ENCODE measurements at places on chromosomes 5 and 9.

DNA sequence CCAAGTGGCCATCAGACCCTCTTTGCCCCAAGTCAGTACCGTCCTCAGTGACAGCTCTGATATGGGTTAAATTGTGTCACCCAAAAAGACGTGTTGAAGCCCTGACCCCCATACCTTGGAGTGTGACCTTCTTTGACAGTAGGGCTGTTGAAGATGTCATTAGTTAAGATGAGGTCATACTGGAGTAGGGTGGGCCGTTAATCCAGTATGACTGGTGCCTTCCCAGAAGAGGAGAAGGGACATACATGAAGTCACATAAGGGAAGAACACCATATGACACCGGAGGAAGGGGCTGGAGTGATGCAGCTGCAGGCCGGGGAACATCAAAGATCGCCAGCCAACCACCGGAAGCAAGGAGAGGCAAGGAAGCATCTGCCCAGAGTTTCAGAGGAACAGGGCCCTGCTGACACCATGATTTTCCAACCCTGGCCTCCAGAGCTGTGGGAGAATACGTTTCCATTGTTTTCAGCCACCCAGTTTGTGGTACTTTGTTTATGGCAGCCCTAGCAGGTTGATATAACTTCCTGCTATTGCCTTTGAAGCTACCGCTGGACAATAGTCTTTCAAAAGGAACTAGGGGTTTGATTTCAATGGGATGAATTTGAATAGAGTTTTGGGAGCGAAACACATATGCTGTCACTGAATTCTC is 36.4 kb upstream of the CPEB4 start:
- no peak for DNase-seq

GRCh38 chr5:29005386-29005785 is 1967.0 kb upstream of the CDH9 start:
- no peak for DNase-seq

DNA sequence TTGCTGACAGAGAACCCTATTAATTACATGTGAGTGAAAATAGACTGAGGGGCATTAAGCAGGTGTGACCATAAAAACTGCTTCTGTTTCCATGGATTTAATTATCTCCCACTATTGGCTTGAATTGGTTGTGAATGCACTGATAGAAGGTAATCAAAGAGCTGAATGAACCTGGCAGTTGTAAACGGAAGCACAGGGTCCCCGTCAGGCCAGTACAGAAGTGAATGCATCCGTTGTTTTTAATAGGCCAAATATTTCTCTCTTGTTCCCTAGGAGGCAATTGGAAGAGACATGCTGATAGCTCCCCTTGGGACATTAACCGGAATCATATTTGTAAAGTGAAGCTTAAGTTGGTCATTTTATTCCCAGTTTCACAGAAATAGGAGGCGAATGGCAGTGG is 147.0 kb downstream of the CAVIN4 start:
- no peak for DNase-seq

DNA sequence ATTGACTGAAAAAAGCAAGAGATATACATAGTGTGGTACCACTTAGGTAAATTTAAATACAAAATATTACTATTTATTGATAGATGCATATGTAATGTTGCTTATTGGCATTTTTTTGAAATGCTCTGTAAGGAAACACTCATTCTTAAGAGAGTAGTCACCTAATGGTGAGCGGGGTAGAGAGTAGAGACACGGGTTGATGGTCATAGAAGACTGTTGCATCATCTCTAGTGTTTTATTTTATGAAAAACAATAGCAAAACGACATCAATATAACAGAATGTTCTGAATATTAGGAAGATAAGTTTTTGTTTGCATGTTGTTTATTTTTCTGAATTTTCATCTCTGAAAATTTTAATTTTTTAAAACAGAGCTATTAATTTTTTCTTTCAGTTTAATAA is 4.0 kb downstream of the SRP19 start:
- no peak for DNase-seq

- DNase-seq: no peak
Measured at GRCh38 chr5:38878391-38879077, 32.7 kb downstream of the OSMR start.

DNA sequence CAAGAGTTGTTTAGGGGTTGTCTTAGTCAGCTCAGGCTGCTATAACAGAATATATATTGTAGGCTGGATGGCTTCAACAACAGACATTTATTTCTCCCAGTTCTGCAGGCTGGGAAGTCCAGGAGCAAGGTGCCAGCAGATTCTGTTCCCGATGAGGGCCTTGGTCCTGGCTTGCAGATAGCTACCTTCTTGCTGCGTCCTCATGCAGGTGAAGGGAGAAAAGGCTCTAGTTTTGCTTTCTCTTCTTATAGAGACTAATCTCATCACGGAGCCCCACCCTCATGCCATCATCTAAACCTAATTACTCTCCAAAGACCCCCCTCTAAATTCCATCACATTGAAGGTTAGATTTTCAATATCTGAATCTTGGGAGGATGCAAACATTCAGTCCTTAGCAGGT is 246.0 kb upstream of the ANKRD55 start:
- no peak for DNase-seq

- DNase-seq: no peak
Measured at GRCh38 chr9:18865542-18865941, 167.5 kb downstream of the SAXO1 start.

DNA sequence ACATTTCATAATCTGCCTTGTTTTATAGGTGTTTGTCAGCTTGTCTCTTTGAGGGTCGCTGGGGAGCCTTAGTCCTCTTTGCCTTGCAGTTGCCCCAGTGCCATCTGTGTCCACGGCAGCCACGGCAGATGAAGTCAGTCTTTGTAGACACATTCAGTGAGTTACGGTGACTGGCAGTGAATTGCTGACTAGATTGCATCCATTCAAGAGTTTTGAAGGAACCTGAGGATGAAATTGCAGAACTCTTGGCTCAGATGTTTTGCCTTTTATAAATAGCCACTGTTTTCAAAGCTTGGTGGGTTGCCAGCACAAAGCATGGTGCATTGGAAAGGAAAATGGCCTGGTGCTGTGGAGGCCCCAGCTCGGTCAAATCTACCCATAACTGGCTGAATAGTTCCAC is 125.6 kb downstream of the TRIO start:
- DNase-seq: no peak

GRCh38 chr5:162068412-162068811 is 839 bp downstream of the GABRG2 start:
- DNase-seq: peak; percentile 11

- DNase-seq: no peak
Measured at GRCh38 chr5:36659411-36659810, 53.0 kb downstream of the SLC1A3 start.

DNA sequence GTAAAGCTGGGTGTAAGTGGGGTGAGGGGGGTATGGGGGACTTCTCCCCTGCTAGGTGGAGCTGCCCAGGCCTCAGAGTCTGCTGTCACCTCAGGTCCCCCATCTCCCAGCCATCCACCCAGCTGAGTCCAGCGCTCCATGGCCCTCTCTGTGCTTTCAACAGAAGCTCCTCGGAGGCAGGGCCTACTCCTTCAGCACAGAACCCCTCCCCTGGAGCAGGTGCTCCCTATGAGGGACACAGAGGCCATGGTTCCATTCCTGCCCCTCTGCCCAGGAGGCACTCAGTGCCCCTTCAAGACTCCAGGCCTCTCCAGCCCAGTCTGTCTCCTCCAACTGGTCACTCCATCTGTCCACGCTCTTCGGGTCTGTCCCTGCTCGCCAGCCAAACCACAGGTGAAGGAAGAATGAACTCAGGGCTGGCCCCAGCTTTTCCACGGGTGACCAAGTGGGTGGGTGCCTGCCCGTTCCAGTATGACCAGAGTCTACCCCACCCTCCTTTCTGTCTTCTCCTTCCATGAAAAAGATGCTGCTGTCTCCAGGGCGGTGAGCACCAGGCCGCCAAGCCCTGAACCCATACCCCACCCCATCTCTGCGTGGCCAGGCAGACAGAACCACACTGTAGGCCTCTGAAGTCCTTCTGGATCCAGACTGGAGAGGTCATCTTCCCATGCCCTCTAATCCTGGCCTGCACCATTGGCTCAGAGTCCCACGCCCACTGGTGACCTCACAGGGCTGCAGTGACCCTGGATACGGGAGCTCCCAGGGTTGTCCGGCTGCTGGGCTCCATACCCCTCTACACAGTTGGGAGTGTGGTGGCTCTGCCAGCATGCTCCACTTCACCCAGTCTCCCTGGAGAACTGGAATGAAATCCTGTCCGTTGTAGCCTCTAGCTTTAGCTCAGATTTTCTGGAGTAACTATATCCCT is 11.9 kb downstream of the GBGT1 start:
- DNase-seq: no peak

- peak; percentile 60 for DNase-seq
Measured at GRCh38 chr9:38048316-38048969, 20.6 kb downstream of the SHB start.

DNA sequence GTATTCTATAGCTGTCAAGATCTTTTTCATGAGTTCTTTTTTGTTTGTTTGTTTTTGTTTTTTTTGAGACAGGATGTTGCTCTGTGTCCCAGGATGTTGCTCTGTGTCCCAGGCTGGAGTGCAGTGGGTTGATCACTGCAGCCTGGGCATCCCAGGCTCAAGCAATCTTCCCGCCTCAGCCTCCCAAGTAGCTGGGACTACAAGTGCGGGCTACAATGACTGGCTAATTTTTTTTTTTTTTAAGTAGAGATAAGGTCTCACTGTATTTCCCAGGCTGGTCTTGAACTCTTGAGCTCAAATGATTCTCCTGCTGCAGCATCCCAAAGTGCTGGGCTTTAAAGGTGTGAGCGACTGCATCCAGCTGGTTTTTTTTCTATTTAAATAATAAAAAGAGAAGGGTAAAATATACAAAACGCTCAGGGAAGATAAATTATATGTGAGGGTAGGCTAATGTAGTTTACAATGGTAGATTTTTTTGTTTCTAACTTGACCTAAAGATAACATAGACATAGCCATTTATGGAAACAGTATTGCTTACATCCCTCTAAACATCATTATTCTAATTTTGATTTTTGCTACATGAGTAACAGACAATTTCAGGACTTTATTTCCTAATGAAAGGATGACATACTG is 21.9 kb downstream of the ERBIN start:
- DNase-seq: no peak

DNA sequence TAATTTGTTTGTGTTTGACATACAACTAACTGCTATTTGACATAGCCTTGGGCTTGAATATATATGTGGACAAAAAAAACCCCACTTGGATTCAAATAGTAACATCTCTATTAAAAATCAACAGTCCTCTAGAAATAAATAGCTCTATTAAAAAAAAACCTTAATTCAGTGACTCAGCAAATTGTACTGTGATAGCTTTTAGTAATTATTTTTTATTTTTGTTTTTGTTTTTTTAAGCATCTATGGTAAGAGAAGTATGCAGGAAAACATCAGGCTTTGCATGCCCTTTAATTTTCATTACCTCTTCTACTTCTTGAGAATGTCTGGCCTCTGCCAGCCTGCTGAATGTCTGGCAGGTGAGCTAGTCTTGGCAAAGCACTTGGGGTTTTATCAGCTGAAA is 300.7 kb downstream of the NPR3 start:
- DNase-seq: no peak

DNA sequence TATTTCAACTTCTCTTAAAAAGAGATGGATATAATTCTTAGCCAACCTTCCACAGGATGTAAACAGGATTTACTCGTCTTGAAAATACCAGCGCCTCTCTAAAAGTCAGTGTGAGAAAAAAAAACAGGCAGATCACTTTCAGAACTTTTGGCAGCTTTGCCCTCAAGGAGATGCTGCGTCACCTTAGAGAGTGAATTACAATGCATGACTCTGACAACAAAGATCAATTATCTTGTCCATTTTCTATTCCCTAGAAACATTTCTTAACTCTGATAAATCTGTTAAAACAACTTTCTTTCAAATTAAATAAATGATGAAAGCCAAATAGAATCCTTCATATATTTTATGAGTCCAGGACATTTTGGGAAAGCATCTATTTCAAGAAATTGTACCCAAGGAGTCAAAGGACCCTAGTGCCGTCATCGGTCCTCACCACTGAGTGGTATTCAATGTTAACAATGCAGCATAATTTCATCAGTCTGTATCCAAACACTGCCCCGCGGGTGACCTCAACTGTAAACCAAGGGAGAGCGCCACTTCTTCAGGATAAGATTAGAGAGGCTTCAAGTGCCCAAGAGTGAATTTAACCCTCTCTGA is 536.0 kb downstream of the PDE4D start:
- DNase-seq: no peak

DNA sequence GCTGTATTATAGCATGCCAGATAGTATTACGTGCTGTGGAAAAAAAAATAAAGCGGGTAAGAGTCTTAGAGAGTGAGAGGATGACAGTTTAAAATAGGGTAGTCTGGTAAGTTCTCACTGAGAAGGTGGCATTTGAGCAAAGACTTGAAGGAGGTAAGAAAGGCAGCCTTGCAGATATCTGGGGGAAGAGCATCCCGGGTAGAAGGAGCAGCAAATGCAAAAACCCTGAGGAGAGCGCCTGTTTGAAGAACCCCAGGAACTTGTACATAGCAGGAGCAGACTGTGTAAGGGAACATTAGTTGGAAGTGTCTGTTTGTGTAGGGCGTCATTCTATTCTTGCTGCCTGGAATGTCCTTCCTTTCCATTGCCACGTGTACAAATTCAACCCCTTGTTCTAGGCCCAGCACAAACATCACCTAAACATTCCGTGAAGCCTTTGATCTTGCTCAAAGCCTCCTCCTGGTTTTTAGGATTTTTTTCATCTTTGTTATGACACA is 2.6 kb downstream of the AP3S1 start:
- DNase-seq: no peak

GRCh38 chr5:15753752-15754151 is 253.8 kb downstream of the FBXL7 start:
- DNase-seq: no peak

DNA sequence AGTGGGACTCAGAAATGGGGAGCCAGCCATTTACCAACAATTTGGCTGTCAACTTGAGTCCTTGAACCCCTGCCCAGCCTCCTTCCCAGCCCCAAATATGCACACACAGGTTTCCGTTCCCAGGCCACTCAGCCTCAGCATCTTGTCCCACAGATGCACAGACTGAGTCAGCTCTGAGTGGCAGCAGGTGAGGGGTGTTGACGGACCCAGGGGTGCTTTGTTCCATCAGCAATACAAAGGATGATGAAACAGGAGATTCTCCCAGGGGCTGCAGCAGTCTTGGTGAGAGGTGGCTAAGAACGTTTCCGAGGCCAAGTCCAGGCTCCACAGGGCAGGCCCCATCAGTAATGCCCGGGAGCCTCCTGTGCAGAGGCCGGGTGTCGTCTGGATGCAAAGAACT is 4.9 kb upstream of the OLFM1 start:
- DNase-seq: no peak

GRCh38 chr5:6979061-6979460 is 265.8 kb downstream of the TENT4A start:
- DNase-seq: no peak

DNA sequence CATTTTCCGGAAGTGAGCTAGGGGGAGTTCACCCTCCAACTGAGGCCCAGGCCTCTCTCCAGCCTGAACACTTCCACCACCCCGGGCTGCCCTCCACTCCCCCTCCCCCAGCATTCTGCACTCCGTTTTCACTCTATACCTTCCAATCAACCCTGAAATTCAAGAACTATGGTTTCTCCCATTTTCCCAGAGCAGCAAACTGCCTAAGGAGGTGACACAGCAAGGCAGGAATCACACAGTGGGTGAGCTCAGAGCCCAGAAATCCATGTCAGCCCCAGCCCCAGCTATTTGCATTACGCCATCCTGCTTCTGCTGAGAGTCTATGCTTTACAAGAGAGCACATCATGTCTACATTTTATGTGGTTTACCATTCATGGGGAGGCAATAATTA is 11.9 kb downstream of the MSX2 start:
- DNase-seq: peak; percentile 76

All from AG20443 (cell line).